MCF 10A (cell line): ENCODE measurements at places on chromosomes 11 and 22. TPM values are rescaled to one million over a fixed set of nuclear protein-coding genes. Genes with fewer than 3 reads are reported as not detected.

DNA sequence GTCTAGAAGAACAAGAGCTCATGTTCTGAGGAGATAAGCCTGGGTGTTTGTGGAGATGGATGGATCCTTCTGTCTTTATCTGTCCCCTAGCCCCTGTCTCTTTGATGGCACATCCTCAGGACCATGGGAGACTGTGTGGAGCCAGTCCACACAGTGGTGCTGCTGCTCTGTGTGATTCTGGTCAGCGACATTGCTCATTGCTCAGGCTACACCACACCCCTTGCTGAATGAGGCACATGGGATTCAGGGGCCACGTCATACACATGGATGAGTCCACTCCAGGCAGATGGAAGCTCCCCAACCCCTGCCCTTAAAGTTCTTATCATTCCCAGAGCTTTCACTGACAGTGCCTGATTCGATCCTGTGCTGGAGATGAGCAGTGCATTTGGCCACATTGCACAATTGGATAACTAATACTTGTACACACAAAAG is 222.2 kb downstream of the NAV2 start:
- no peak for DNase-seq
- H3K4me3 ChIP-seq, result no peak overlapping the region
- H3K27ac ChIP-seq, result no peak overlapping the region
- peaks cover 13% of the 10 kb centered on the region for H3K36me3 ChIP-seq
- H3K27me3 ChIP-seq, result no peaks in the 10 kb centered on the region

- peaks cover 40% of the 10 kb centered on the region for H3K27me3 ChIP-seq
- H3K27ac ChIP-seq, result no peak overlapping the region
- H3K4me1 ChIP-seq, result no peaks in the 10 kb centered on the region
- no peak overlapping the region for H3K4me3 ChIP-seq
- no peaks in the 10 kb centered on the region for H3K36me3 ChIP-seq
These were observed 13.4 kb upstream of the MUC5B start for GRCh38 chr11:1209371-1210057.

- H3K27me3 ChIP-seq, result peaks cover 24% of the 10 kb centered on the region
- no peaks in the 10 kb centered on the region for H3K36me3 ChIP-seq
- DNase-seq, result no peak
- H3K4me3 ChIP-seq, result no peak overlapping the region
- no peak overlapping the region for H3K27ac ChIP-seq
- no peaks in the 10 kb centered on the region for H3K4me1 ChIP-seq
These were observed 793.5 kb upstream of the CNTN5 start for GRCh38 chr11:98227278-98227677.

- no peaks in the 10 kb centered on the region for H3K36me3 ChIP-seq
- no peaks in the 10 kb centered on the region for H3K27me3 ChIP-seq
- no peak overlapping the region for H3K4me3 ChIP-seq
- no peak for DNase-seq
- no peaks in the 10 kb centered on the region for H3K4me1 ChIP-seq
These were observed 67.1 kb downstream of the MYEOV start for GRCh38 chr11:69361048-69361447.

- H3K27ac ChIP-seq, result peak overlapping the region; percentile 97
- H3K4me1 ChIP-seq, result peaks cover 34% of the 10 kb centered on the region
- H3K27me3 ChIP-seq, result no peaks in the 10 kb centered on the region
- H3K36me3 ChIP-seq, result peaks cover 93% of the 10 kb centered on the region
- no peak for DNase-seq
These were observed 48.2 kb upstream of the PPARA start for GRCh38 chr22:46102159-46102558.

- H3K27me3 ChIP-seq, result no peaks in the 10 kb centered on the region
- no peak overlapping the region for H3K4me3 ChIP-seq
- no peak overlapping the region for H3K27ac ChIP-seq
- DNase-seq, result no peak
These were observed 630.2 kb downstream of the BRD1 start for GRCh38 chr22:49197505-49197904.

GRCh38 chr22:33126881-33127280 is 68.7 kb upstream of the SYN3 start:
- no peak overlapping the region for H3K27ac ChIP-seq
- H3K4me3 ChIP-seq, result no peak overlapping the region
- H3K4me1 ChIP-seq, result peaks cover 5% of the 10 kb centered on the region
- no peaks in the 10 kb centered on the region for H3K27me3 ChIP-seq

- DNase-seq, result no peak
- peak overlapping the region; percentile 43 for H3K27ac ChIP-seq
- no peaks in the 10 kb centered on the region for H3K36me3 ChIP-seq
- peaks cover 34% of the 10 kb centered on the region for H3K4me1 ChIP-seq
- no peak overlapping the region for H3K4me3 ChIP-seq
These were observed 36.5 kb downstream of the RRAS2 start for GRCh38 chr11:14322510-14322909.

DNA sequence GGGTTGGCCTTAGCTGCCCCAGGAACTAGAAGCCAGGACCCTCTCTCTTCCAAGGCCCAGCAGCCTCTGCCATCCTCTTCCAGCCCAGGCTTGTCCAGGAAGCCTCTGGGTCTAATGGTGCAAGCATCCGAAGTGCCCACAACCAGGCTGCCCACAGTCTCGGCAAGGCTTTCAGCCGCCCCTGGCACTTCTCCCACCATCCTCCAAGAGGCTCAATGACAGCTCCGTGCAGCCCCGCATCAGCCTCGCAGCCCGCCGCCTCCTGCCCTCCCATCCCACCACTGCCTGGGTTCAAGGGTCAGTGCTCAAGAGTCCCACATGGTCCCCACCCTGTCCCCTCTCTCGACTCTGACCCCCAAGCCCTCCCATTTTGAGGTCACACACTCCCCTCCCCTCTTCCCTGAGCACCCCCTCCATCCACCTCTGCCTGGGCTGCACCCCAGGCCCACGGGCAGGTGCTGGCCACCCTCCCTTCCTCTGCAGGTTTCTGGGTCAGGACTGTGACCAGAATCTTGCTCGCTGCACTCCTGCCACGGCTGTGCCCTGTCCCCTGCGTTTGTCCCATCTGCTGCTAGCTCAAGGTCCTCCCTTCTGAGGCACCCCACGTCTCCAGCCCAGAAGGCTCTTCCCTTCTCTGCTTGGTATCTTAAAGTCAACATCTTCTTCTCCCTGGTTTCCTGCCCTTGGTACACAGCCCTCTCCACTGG is 17.2 kb downstream of the IFITM10 start:
- H3K4me3 ChIP-seq, result no peak overlapping the region
- no peaks in the 10 kb centered on the region for H3K36me3 ChIP-seq
- H3K27me3 ChIP-seq, result peaks cover 84% of the 10 kb centered on the region
- H3K4me1 ChIP-seq, result peaks cover 6% of the 10 kb centered on the region

DNA sequence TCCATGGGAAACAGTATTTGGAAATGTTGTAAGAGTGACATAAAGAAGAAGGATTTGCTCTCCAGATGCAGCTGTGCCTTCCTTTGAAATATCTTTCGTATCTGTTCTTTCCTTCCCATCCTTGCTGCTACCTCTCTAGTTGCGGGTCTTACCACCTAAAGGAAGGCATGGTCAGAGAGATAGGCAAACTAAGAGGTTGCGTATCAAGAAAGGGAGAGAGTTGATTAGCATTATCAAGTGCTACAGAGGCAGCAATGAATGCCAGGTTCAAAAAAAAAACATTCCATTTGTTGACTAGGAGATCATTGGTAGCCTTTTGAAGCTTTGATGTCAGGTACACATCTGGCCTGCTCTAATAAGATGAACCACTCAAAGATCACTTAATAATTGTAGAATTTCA is 4.6 kb downstream of the GTPBP1 start:
- no peak overlapping the region for H3K4me3 ChIP-seq
- H3K27ac ChIP-seq, result no peak overlapping the region
- no peak for DNase-seq
- peaks cover 15% of the 10 kb centered on the region for H3K36me3 ChIP-seq

GRCh38 chr11:19209617-19210370 is 8.0 kb upstream of the CSRP3 start:
- no peak overlapping the region for H3K27ac ChIP-seq
- no peak for DNase-seq
- peaks cover 89% of the 10 kb centered on the region for H3K27me3 ChIP-seq

DNA sequence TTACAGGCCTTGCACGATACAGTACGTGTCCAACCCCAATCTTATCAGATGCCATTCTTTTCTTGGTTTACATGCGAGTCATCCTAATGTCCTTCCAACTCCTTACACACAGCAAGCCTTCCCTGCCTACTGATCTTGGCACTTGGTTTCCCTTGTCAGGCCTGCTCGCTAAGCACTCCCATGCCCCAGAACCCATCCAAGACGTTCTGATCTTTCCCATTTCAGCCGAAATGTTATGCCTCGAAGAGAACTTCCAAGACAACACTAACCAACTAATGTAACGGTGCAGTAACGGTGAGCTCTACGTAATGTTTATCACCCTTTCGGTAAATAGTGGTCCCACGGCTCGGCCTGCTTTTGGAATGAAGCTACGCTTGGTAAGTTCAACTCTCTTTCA is 521 bp downstream of the PES1 start:
- no peak overlapping the region for H3K27ac ChIP-seq
- H3K4me3 ChIP-seq, result no peak overlapping the region
- H3K36me3 ChIP-seq, result peaks cover 36% of the 10 kb centered on the region
- no peaks in the 10 kb centered on the region for H3K4me1 ChIP-seq
- DNase-seq, result peak; percentile 19

- no peak overlapping the region for H3K27ac ChIP-seq
- DNase-seq, result no peak
- peaks cover 50% of the 10 kb centered on the region for H3K27me3 ChIP-seq
- H3K36me3 ChIP-seq, result no peaks in the 10 kb centered on the region
- H3K4me1 ChIP-seq, result no peaks in the 10 kb centered on the region
These were observed 113.8 kb downstream of the BUD13 start for GRCh38 chr11:116658876-116659535.

GRCh38 chr11:130439876-130440275 is 8.6 kb upstream of the ADAMTS15 start:
- no peak for DNase-seq
- no peak overlapping the region for H3K27ac ChIP-seq
- H3K4me3 ChIP-seq, result no peak overlapping the region
- H3K4me1 ChIP-seq, result peaks cover 12% of the 10 kb centered on the region
- H3K27me3 ChIP-seq, result no peaks in the 10 kb centered on the region

- no peak overlapping the region for H3K4me3 ChIP-seq
- no peaks in the 10 kb centered on the region for H3K4me1 ChIP-seq
- no peak overlapping the region for H3K27ac ChIP-seq
These were observed 177.2 kb downstream of the INSC start for GRCh38 chr11:15291885-15292284.

DNA sequence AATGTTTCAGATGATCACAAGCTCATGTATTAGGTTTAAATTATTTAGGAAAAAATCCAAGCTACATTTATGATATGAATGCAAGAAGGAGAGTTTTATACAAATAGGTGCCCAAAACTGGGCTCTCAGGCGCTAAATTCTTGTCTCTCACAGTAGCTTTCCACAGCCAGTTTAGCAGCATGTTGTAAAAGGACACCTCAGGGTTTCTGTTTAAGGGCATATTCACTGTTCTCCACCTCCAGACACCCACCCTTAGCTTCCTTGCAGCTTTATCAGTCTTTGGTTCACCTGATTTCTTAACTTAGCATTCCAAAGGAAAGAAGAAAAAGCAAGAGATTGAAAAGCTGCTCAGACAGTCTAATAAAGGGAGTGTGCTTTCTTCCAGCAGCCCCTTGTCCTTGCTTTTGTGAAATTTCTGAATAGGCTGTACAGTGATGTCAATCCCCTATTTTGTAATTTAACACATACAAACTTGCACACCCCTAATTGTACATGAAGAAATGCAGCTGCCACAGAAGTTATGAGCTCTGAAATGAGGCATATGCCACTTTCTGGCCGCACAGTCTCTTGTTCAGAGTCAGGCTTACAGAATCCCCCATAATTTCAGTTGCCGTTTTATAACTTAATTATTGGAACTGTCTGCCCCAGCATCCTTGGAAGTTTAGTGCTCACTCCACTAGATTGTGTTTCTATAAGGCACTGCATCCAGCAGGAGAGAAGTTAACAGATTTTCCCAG is 262.1 kb downstream of the DDX10 start:
- DNase-seq, result no peak
- peaks cover 5% of the 10 kb centered on the region for H3K36me3 ChIP-seq
- H3K27me3 ChIP-seq, result no peaks in the 10 kb centered on the region
- H3K4me1 ChIP-seq, result peaks cover 39% of the 10 kb centered on the region
- H3K4me3 ChIP-seq, result no peak overlapping the region

- no peak overlapping the region for H3K4me3 ChIP-seq
- H3K27ac ChIP-seq, result no peak overlapping the region
- peak; percentile 44 for DNase-seq
- H3K27me3 ChIP-seq, result no peaks in the 10 kb centered on the region
These were observed 4.2 kb downstream of the ZP1 start for GRCh38 chr11:60871378-60872061.

- H3K36me3 ChIP-seq, result peaks cover 7% of the 10 kb centered on the region
- H3K4me3 ChIP-seq, result peak overlapping the region; percentile 99
- no peak overlapping the region for H3K27ac ChIP-seq
- DNase-seq, result no peak
These were observed 1.4 kb upstream of the STIM1 start for GRCh38 chr11:3853899-3854659.

GRCh38 chr22:24214467-24215285 is 30.2 kb downstream of the GGT5 start:
- H3K36me3 ChIP-seq, result peaks cover 8% of the 10 kb centered on the region
- no peaks in the 10 kb centered on the region for H3K4me1 ChIP-seq
- DNase-seq, result no peak
- no peak overlapping the region for H3K27ac ChIP-seq

DNA sequence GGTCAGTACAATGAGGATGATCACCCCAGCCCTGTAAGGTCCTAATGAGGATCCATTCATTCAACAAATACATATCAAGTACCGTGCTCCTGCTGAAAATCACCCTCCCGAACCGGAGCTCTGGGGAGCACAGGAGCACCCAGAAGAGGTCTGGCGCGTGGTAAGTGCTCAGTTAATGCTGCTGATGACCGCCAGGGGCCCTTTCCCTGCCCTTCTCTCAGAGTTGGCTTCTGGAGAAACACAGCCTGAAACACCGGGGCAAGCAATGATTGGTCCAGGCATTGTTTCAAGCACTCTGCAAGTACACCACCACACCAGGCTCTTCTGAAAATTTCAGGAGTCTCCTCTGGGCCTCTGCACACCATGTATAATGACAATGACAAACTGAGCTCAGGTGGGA is 3.8 kb upstream of the CCDC86 start:
- DNase-seq, result no peak
- H3K27ac ChIP-seq, result no peak overlapping the region
- H3K36me3 ChIP-seq, result peaks cover 6% of the 10 kb centered on the region
- H3K4me3 ChIP-seq, result no peak overlapping the region

GRCh38 chr22:34370711-34371110 is 450.4 kb upstream of the LARGE1 start:
- H3K4me1 ChIP-seq, result no peaks in the 10 kb centered on the region
- H3K27me3 ChIP-seq, result no peaks in the 10 kb centered on the region
- H3K27ac ChIP-seq, result no peak overlapping the region
- no peak overlapping the region for H3K4me3 ChIP-seq
- DNase-seq, result no peak
- H3K36me3 ChIP-seq, result no peaks in the 10 kb centered on the region

- H3K4me3 ChIP-seq, result no peak overlapping the region
- H3K4me1 ChIP-seq, result peaks cover 7% of the 10 kb centered on the region
- no peak overlapping the region for H3K27ac ChIP-seq
- no peak for DNase-seq
These were observed 118.1 kb upstream of the ARHGAP20 start for GRCh38 chr11:110830344-110830743.

- DNase-seq, result no peak
- no peak overlapping the region for H3K27ac ChIP-seq
- H3K4me3 ChIP-seq, result no peak overlapping the region
- no peaks in the 10 kb centered on the region for H3K27me3 ChIP-seq
- peaks cover 6% of the 10 kb centered on the region for H3K36me3 ChIP-seq
These were observed 79.7 kb downstream of the C22orf31 start for GRCh38 chr22:28981818-28982499.

GRCh38 chr11:12724301-12725054 is 50.3 kb downstream of the TEAD1 start:
- DNase-seq, result peak; percentile 97
- H3K4me1 ChIP-seq, result peaks cover 58% of the 10 kb centered on the region
- H3K36me3 ChIP-seq, result peaks cover 12% of the 10 kb centered on the region
- peak overlapping the region; percentile 96 for H3K27ac ChIP-seq

RCOR2 gene
- total RNA-seq, result 0.15 TPM in 1 of 2 replicates, not detected in the other

TBC1D22A gene
- total RNA-seq, result 26.0 and 27.7 TPM in 2 replicates

CTTN gene
- total RNA-seq, result 264 and 294 TPM in 2 replicates

MPZL3 gene
- 11.9 and 17.7 TPM in 2 replicates for total RNA-seq
